ENCODE measurements at places on chromosomes 7 and 10.
A peak's percentile ranks its signal among the peaks of the same experiment; 100 is the strongest.

- DNase-seq: no peak
These were observed 31.7 kb upstream of the ANKRD2 start for GRCh38 chr10:97540669-97541500.

- no peak for DNase-seq
These were observed 69.9 kb downstream of the TMEM106B start for GRCh38 chr7:12281038-12281437.

DNA sequence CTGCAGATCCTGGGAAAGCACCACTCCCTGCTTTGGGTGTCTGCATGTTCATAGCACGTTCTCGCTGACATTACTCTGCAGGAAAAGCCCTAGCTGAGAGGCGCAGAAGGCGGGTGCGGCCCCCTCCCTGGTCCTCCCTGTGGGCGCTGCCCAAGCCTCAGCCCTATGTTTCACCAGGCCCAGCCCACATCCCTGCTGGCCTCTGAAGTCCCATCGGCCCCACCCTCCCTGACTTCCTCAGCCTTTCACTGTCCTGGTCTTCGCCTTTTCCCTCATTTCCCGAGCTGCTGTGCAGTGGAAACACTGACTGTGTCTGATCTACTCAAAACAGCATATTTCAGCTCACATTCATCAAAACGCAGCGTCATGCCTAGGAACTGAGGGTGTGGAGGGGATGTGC is 36.3 kb upstream of the DIP2C start:
- DNase-seq: peak; percentile 19

GRCh38 chr7:51067757-51068156 is 248.9 kb downstream of the COBL start:
- peak; percentile 70 for DNase-seq

- no peak for DNase-seq
These were observed 7.7 kb downstream of the CLCN1 start for GRCh38 chr7:143323653-143324052.

DNA sequence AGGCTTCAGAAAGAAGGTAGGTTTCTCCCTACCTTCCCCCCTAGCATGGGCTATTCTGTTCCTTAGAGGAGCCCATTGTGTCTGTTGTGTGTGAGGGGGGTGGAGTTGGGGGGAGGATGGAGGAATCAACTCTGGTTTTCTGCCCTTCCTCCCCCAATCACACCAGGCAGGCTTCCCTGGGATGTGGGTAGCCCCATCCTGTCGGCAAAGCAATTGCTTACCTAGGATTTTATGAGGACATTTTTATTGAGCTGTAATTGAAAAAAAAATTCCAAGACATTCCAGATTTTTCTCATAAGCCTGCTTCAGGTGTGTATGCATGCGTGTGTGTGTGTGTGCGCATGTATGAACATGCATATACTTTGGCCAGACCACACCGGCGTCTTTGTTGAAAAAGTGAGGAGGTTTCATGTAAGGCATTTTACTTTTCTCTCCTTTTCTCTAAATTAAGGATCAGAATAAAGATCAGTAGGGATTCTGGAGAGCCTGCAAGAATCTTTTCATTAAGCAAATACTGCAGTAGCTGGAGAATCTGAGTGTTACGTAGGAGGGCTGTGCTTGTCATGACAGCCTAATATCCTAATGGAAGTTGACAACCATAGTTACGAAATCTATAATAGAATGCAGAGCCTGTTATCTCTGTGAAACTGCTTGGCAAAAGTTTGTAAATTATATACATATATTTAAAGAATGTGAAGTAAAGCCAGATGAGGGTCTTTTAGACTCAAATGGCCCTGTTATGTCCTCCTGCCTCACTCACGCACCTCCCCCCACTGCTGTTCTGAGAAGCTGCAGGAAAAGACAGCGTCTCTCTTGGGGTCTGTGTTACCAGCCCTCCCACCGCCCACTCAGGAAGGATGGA is 27.3 kb upstream of the SAMD8 start:
- peak; percentile 67 for DNase-seq

GRCh38 chr7:100783804-100784203 is 43.5 kb downstream of the EPHB4 start:
- no peak for DNase-seq

- no peak for DNase-seq
These were observed 72.0 kb upstream of the ZMIZ1 start for GRCh38 chr10:78996792-78997129.

DNA sequence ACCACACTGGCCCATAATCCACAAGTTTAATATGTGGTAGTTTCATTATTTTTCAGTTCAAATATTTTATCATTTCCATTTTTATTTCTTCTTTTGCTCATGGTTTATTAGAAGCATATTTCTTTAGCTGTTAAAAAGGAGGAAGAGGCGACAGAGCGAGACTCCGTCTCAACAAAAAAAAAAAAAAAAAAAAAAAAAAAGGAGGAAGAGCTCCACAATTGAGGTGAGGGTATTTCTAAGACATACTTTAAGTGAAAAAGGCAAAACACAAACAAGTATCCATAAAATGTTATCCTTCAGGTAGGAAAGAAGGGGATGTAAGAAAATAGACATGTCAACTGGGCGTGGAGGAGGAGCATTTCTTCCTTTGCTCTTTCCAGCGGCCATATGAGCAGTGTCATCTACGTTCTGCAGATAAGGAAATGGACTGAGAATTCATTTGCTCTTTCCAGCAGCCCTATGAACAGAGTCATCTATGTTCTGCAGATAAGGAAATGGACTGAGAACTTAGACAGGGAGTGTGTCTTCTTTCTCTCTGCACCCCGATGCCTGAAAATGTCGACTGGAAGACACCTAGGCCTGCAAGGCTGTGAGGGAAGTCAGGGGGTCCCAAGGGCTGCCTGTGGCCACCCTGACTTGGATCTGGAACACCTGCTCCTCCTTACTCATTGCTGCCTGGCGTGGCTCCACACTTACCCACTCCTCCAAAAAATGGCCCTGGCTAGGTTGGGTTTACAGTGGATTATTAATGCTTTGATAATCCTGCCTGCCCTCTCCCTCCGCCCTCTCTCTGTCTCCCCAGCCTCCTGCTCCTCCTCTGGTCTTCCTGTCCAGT is 18.9 kb upstream of the RAMP3 start:
- no peak for DNase-seq

DNA sequence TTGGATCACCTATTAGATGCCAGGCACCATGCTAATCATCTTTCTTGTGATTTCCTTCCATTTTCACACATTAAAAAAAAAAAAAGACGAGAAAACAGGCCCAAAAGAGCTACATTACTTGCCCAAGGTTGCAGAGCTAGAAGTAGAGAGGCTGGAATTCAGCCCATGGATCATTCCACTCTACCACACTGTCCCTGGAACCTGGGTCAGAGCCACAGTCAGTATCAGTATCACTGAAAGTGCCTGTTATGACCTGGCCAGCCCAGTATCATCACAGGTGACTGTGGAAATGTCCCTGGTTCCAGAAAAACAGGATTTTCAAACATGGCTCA is 3.3 kb upstream of the FLNC start:
- DNase-seq: no peak

DNA sequence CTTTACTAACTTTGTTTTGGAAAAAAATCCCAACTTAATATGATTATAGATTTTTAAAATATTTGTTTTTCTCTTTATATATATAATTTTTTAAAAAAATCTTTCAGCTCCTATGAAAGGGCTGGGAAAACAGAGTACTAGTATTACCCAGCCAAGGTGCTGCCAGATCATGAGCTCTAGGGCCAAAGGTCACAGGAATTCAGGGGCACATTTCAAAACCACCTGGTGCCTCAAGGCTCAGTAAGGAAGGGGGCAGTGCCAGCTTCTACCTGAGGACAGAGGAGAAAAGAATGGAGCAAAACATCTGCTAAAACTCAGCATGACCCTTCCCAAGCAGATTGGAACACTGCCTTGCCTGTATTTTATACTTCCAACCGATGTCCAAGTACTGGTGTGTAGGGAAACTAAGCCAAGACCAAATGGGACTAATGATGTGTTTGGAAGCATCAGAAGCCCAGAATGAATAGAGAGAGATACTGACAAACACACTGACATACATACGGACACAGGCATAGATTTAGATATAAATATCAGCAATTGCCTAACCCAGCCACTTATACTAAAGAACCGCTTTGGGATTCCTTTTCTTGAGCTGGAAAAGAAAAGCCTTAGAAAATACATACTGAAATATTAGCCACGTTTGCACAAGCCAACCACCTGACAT is 667.3 kb downstream of the PARD3 start:
- DNase-seq: no peak

GRCh38 chr10:92290076-92290836 is 622 bp downstream of the CPEB3 start:
- DNase-seq: no peak

GRCh38 chr10:102352066-102352715 is 43.3 kb upstream of the NFKB2 start:
- peak; percentile 63 for DNase-seq

DNA sequence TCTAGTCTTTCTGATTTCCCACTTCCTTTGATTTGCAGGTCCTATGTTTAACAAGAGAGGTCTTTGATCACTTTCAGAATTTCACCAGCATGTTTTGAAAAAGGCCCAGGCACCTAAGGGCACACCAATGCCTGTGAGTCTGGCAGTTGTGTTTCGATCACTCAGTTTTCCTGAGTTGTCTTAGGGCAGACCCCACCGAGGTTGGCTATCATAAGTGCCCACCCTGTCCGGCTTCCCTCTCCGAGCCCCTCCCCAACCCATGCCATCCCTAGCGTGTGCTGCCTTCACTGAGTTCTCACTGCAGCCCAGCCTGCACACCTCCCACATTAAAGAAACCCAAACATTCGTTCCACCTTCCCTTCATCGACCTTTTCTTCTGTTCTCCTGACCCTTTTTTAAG is 257.9 kb downstream of the GRID1 start:
- no peak for DNase-seq

Data from fibroblast of upper back skin (primary cell).